HAP-1 (cell line): ENCODE measurements at places on chromosomes 11 and 22.

- no peak for DNase-seq
Measured at GRCh38 chr11:62724171-62724570, 3.1 kb downstream of the HNRNPUL2 start.

GRCh38 chr11:26070714-26071380 lies 261.1 kb upstream of the ANO3 start:
- no peak for DNase-seq

- no peak for DNase-seq
Measured at GRCh38 chr11:128783513-128783912, 83.6 kb downstream of the KCNJ1 start.

GRCh38 chr11:4027746-4028145 lies 66.9 kb upstream of the RRM1 start:
- no peak for DNase-seq

DNA sequence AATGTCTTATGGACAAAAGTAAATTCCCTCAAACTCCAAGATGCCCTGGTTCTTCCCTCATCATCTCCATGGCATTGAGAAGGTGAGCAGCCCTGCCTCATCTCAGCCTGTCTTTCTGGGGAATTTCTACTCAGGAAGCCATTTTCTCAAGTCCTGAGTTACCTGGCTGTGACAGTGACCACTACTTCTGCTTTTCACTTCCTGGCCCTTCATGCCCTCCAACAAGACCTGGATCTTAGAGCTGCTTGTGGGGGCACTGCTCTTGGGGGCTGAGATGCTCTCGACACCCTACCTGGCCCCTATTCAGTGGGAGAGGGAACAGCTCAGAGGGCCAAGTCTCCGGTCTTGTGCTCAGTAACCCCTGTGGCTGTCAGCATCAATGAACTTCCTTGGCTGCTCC lies 5.5 kb upstream of the IGSF22 start:
- DNase-seq = no peak

DNA sequence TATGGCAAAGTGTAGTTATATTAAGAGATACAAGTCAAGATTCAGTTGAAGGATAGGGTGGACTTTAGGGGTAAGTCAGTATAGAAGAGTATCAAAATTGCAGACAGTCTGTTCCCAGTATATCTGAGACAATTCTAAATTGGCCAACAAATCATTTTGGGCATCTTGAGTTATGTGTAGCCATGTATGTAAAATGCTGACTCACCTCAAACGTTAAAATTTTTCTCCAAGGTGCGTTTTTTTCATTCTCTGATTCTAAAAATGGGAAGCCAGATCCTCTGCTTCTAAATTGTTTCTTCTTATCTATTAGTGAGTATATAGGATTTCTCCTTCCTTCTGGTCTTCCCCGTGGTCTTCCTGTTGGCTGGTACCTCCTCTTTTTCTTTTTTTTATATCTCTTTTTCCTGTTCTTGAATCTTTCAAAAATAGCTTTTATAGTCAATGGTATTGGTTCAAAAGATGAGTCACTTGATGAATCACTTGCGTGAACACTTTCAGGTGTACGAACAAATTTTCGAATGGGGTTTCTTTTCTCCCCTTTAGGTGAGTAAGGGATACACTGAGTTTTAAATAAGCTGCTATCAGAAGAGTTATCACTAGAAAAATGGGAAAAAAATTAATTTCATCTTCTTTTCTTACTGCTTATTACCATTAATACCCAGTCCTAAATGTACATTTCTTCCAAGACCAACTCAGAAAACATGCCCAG lies 3.2 kb downstream of the TAF1D start:
- no peak for DNase-seq

DNA sequence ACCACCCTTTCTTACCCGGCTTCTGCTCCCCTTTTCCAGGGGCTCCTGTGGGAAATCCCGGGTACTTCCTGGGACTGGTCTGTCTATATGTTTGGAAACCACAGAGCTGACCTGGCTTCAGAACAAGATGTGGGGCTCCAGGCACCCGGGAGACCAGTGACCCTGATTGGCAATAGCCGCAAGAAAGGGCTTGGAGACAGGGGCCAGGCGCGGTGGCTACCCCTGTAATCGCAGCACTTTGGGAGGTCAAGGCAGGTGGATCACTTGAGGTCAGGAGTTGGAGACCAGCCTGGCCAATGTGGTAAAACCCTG lies 3.2 kb upstream of the NEAT1 start:
- no peak for DNase-seq

- DNase-seq = no peak
Measured at GRCh38 chr22:35318346-35319215, 18.9 kb downstream of the TOM1 start.

- DNase-seq = peak; percentile 39
Measured at GRCh38 chr11:68312780-68313573, 586 bp downstream of the LRP5 start.

GRCh38 chr11:128315933-128316332 lies 271.4 kb downstream of the ETS1 start:
- DNase-seq = no peak

DNA sequence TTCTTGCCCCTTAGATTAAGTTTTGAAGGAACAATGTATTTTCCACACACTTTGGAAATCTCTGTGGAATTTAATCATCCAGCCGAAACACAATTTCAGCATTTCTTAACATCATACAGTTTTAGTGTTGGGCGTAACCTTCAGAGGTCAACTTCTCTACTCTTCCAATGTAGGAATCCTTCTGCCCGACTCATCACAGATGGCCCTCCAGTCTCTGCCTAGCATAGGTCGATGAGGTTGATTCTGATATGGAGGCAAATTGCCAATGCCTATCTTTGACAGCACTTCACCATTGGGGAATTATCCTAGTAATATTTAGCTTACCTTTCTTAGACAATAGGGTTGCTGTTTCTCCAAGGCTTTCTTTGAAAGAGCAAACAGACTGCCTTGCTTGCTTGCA lies 175.7 kb upstream of the TTC12 start:
- DNase-seq = no peak

GRCh38 chr11:42786981-42787380 lies 524.8 kb upstream of the API5 start:
- DNase-seq = no peak
